Right atrium auricular region (tissue), 2 donors: ENCODE measurements at places on chromosomes 5 and 9. TPM values are rescaled to one million over a fixed set of nuclear protein-coding genes. Genes with fewer than 3 reads are reported as not detected.

DNA sequence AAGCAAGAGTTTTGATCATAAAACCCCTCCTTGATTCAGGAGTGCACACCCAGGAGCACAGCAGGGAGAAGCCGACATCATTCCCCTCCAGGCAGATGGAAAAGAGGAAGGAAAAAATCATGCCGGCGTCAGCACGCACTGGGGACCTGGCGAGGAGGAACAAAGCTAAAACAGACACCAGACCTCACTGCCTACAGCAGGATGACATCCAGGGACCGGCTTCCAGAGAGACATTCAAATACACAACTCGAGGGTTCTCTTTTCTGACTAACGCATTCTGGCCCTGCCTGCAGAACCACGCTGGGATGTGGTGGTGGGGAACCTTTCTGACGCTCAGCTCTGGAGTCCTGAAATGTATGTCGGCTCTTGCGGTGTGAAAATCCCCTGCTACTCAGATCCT is 2.7 kb downstream of the UBAC1 start:
- DNase-seq = no peak

Gene ALDOB
- total RNA-seq = 0.24 TPM

Gene SMIM32
- not detected for total RNA-seq

DNA sequence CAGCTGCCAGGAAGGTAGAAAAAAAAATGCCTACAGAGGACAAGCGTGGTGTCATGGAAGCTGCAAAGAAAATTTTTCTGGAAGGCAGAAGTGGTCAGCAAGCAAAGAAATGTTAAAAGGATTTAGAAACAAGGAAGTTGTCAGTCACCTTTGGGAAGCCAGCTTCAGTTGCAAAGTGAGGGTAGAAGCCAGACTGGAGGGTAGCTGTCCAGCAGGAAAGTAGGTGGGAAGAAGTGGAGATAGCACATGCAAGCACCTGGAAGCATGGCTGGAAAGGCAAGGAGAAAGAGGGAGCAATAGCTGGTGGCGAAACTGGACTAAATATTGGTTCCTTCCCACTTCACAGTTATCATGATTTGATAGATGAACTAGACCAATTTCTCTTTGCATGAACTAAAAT is 54.3 kb downstream of the ADRB2 start:
- DNase-seq = no peak

GRCh38 chr9:103713631-103714030 is 380.5 kb upstream of the SMC2 start:
- no peak for DNase-seq

DNA sequence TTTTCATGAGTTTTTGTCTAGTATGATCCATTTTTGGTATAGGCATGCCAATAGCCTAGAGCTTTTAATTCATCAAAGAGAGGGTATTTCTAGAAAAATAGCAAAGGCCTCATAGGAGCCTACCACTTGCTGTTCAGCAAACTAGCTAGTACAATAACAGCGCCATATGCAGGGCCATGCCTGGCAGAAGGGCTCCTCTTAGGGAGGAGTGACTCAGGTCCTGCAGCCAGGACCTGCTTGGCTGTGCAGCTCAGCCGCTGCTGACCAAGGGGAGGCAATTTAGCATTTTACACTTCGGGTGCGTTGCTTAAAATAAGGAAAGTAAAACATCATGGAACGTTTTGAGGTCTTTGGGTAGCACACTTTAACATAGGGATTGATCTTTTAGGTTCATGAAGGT is 100.6 kb downstream of the TRIO start:
- no peak for DNase-seq

- no peak for DNase-seq
Measured at GRCh38 chr5:156109317-156110023, 217.5 kb upstream of the SGCD start.

GRCh38 chr5:10761185-10761932 is at the start of gene DAP:
Gene DAP, minus strand, starts transcription at chr5:10761234. Its CDS starts 166 bp downstream, at chr5:10761068.
- peak; percentile 84 for DNase-seq

DNA sequence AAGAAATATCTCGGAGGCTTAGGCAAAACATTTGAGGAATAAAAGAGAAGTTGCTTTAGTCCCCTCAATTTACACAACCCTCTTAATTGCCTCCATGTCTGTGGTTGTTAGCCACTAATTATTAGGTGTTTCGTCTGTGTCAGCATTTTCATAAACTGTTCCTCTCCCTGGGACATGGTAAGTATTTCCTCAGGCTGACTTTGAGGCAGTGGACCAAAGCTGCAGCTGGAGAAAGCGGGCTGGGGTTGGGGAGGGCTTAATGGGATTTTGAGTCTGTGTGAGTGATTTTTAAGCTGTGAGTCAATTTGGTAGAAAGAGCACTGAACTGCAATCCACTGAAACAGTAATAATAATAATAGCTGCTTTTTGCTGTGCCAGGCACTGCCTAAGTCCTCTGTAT is 13.0 kb upstream of the TTC1 start:
- DNase-seq = no peak

DNA sequence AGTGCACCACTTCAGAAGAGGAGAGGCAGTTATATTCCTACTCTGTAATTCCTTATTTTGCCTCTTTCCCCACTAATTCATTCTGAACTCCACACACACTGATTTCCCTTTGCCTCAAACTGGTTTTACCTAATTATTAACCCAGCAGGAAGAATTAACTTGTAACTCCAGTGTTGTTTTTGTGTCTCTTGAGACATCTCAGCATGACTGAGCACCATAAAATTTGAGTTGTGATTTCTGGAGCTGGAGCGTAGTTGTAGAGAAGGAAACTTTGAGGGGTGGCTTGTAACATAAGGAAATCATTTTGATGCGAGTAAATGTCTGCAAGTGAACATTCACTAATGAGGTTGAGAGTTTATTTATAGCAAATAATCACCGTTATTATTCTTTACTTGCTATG is 265.2 kb downstream of the TMEM38B start:
- DNase-seq = no peak

DNA sequence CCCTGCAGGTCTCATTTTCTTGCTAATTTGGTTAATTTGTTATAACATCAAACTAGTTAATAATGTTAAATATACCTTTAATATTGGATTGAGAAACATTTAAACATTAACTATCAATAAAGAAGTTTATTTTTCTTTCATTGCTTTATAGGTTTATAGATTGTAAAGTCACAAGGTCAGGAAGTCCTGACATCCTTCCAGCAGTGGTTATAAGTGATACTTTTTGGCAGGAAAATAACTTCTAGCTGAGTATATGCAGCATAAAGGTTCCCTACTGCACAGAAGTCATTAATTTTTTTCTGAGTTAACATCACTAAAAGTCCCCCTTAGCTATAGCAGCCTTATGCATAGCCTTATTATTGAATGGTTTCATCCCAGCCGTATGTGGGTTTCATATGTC is 85.5 kb downstream of the LNPEP start:
- no peak for DNase-seq

DNA sequence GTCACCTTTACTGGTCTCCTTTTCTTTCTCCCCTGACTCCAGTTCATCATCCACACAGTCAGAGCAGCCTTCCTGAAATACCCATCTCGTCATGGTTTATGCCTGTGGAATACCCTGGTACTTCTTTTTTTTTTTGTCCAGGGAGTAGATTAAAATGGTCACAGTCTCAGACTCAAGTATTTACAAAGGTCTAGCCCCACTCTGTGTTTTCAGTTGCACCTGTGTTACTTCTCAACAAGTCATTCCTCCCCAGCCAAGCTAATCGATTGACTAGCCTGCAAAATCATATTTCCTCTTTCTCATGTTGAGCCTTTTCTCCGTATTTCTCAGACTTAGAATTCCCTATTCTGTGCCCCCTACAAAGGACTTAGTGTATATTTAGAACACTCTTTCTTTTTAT is 155.2 kb upstream of the KCNN2 start:
- DNase-seq = no peak

Gene DUSP1
- total RNA-seq = 804 TPM

DNA sequence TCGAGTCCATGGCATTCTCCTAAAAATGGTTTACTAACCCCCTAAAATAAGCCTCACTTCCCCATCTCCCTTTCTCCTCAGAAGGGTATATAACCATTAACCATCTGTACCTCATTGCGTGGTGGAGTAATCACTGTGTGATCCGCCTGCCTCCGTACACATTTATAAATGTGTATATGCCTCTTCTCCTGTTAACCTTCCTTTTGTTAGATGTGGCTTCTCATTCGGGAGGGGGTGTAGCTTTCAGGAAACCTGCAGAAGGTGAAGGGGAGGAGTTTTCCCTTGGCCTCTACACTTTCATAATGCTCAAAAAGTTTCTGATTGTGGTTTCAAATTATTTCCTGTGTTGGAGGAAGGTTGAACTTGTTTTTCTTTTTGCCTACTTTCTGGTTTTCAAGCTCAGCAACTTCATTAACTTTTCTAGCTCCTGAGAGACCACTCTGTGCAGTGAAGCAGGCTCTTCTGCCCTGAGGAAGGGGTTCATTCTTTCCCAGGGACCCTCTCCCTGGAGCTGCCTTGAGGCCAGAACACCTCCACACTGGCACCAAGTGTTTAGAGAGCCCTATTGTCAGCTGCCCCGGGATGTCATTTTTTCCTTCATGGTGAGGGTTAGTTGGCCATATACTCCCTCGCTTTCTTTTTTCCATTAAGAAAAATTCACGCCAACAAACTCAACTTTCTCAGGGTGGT is 46.9 kb downstream of the RASGRF2 start:
- DNase-seq = no peak

Gene SHB
- 33.9 TPM for total RNA-seq

Gene SLC34A1
- total RNA-seq = not detected

Gene MLLT3
- total RNA-seq = 5.3 TPM

- no peak for DNase-seq
Measured at GRCh38 chr5:79263-79662, 12.7 kb upstream of the PLEKHG4B start.

Gene OR1J2
- total RNA-seq = not detected

Gene KCNIP1
- not detected for total RNA-seq

Gene KYAT1
- total RNA-seq = 15.1 TPM
